ENCODE measurements at places on chromosomes 12 and 14.

DNA sequence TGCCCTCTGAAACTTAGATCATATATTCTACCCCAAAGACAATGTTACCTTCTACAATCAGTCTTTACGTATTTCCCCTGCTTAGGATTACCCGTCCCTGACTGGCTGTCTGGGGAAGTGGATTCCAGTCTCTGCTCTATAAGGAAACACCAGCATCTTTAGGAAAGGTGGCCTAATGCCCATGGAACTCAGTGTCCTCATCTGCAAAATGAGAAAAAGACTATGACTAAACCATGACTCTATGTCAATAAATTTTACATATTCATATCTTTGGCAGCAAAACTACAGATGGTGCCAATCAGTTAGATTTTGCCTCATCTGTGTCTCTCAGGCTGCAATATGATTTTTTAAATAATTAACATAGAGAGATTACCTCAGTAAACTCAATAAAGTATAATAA, 133.8 kb downstream of the ITPR2 start:
- no peak for DNase-seq

DNA sequence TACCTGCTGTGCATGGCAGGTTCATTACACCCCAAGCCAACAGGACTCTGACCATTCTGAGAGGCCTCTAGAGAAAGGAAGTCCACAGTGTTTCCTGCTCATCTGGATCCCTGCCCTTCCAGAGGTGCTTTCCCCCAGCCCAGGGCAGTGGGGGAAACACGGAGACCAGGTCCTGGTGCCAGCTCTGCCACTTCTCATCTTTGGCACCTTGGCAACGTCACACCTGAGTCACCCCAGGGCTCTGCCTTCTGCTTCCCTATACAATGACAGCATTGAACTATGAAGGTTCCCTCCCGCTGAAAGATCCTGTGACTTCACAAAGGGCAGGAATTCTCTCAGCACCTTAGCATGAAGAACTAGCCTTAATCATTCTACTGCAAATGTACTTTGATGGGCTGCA, 74.9 kb downstream of the ANO2 start:
- DNase-seq, result no peak

- no peak for DNase-seq
Measured at GRCh38 chr12:116799955-116800354, 61.8 kb downstream of the RNFT2 start.

GRCh38 chr14:104592785-104593184, 11.8 kb downstream of the TMEM179 start:
- DNase-seq, result no peak

- DNase-seq, result no peak
Measured at GRCh38 chr12:6950811-6951540, at the start of gene PTPN6. TSS of gene PTPN6 (plus strand) at chr12:6951356. CDS start at chr12:6951513, 157 bp downstream.
